CD4-positive, alpha-beta T cell (primary cell): ENCODE measurements at places on chromosomes 2 and 18. TPM values are rescaled to one million over a fixed set of nuclear protein-coding genes. Genes with fewer than 3 reads are reported as not detected.

Gene TUBB8B
- not detected for total RNA-seq

Gene CHCHD5
- 14.3 TPM for total RNA-seq

Gene GREB1L
- total RNA-seq = not detected

Gene CROCC2
- not detected for total RNA-seq

Gene VWC2L
- total RNA-seq = not detected

Gene SERPINB4
- total RNA-seq = not detected

Gene CAVIN2
- 0.14 TPM for total RNA-seq

Gene CTLA4
- total RNA-seq = 49.8 TPM

Gene SAG
- 0.03 TPM for total RNA-seq

GRCh38 chr18:46630160-46630559, 26.9 kb downstream of the LOXHD1 start:
- peaks cover 5% of the 10 kb centered on the region for H3K4me1 ChIP-seq
- H3K36me3 ChIP-seq = no peaks in the 10 kb centered on the region
- H3K27me3 ChIP-seq = no peaks in the 10 kb centered on the region
- no peak overlapping the region for H3K4me3 ChIP-seq

GRCh38 chr2:112670252-112671022, 24.7 kb downstream of the SLC20A1 start:
- H3K27me3 ChIP-seq = no peaks in the 10 kb centered on the region
- peaks cover 2% of the 10 kb centered on the region for H3K36me3 ChIP-seq
- no peak overlapping the region for H3K27ac ChIP-seq
- H3K4me3 ChIP-seq = no peak overlapping the region

DNA sequence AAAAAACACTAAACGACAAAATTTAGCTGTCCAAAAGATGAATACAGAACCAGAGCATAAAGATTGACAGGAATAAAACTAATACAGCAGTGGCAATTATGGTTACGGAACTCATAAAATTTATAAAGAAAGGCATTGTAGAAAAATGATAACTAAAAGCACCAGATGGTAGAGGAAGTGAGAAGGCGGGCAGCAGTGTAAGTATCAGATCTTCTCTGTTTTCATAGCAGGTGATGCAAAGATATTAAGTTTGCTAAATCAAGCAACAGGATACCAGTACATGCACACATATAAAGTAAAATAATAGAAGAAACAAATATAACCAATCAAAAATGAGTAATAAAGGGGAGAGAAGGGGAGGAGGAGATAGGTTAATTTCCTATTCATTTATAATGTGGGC, 103.9 kb upstream of the MEX3C start:
- H3K36me3 ChIP-seq = no peaks in the 10 kb centered on the region
- DNase-seq = no peak
- H3K4me1 ChIP-seq = no peaks in the 10 kb centered on the region
- H3K27ac ChIP-seq = no peak overlapping the region

- no peak for DNase-seq
- no peaks in the 10 kb centered on the region for H3K36me3 ChIP-seq
- no peaks in the 10 kb centered on the region for H3K27me3 ChIP-seq
- no peak overlapping the region for H3K4me3 ChIP-seq
- no peaks in the 10 kb centered on the region for H3K4me1 ChIP-seq
These were observed 325.2 kb downstream of the DYSF start for GRCh38 chr2:71778514-71778913.

DNA sequence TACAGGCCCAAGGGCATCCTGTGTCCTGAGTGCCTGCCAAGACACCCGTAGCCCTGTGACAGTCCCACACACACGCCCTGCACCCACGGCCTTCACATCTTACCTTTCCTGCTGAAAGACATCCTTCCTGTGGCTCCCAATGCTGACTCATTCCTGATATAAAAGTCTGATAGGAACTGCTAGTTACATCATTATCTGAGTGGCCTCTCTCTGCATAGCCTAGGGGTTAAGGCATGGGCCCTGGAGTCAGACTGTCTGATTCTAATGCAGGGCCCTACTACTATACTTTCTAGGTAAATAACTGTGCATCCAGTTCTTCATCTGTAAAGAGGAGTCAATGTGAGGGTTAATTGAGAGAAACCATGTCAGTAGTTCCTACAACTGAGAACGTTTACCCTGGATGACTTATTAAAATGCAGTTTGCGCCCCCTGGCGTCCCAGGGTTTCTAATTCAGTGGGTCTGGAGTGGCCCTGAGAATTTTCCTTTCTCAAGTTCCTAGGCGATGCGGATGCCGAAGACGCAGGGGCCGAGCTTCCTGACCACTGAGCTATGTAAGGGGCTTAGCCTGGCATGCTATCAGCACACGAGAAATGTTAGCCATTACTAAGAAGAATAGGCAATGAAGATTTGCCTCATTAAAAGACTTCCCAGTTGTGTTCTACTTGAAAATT, 6.0 kb upstream of the GPR45 start:
- no peak overlapping the region for H3K4me3 ChIP-seq
- DNase-seq = peak; percentile 46
- no peaks in the 10 kb centered on the region for H3K36me3 ChIP-seq
- H3K27ac ChIP-seq = no peak overlapping the region
- peaks cover 5% of the 10 kb centered on the region for H3K27me3 ChIP-seq
- H3K4me1 ChIP-seq = peaks cover 11% of the 10 kb centered on the region

DNA sequence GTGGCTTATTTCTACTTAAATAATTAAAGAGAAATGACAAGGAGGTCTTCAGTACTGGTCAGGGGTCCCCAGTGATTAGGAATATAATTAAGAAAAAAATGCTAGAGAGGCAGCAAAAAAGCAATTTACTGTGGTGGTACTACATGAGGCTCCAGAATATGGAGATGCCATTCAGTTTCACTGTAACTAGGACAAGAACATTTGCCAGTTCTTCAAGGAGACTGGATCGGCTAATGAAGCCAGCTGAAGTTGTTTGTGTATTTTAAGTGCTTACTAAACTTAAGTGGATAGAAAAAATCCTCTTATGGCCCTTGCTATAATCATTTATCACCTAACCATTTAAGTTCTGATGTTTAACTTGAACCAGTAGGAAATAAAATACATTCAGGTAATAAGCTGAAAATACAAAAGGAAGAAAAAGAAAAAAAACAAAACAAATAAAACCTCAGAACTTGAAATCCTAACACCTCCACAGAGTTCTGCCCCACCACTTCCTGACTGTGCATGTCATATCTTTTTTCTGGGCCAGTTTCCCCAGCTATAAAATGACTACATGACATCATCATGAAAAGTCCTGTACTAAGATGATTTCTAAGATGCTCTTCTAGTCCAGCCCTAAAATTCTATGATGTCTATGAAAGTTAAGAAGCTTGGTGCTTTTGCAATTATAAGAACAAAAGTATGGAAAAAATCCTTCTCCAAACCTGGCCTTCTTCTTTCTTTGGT, 98.0 kb downstream of the TRABD2A start:
- DNase-seq = peak; percentile 91
- H3K36me3 ChIP-seq = no peaks in the 10 kb centered on the region
- H3K27ac ChIP-seq = peak overlapping the region; percentile 67
- H3K4me3 ChIP-seq = no peak overlapping the region

GRCh38 chr2:31129375-31130171, 8.7 kb downstream of the GALNT14 start:
- H3K4me1 ChIP-seq = no peaks in the 10 kb centered on the region
- no peaks in the 10 kb centered on the region for H3K36me3 ChIP-seq
- H3K27ac ChIP-seq = no peak overlapping the region
- DNase-seq = no peak
- H3K27me3 ChIP-seq = peaks cover 8% of the 10 kb centered on the region
- no peak overlapping the region for H3K4me3 ChIP-seq

GRCh38 chr18:9410515-9410914, 64.8 kb upstream of the RALBP1 start:
- DNase-seq = no peak
- H3K4me3 ChIP-seq = no peak overlapping the region
- no peaks in the 10 kb centered on the region for H3K36me3 ChIP-seq
- H3K27ac ChIP-seq = no peak overlapping the region

GRCh38 chr2:33891616-33892015, 292.5 kb upstream of the FAM98A start:
- H3K27me3 ChIP-seq = no peaks in the 10 kb centered on the region
- no peak overlapping the region for H3K27ac ChIP-seq
- no peak overlapping the region for H3K4me3 ChIP-seq
- no peak for DNase-seq
- no peaks in the 10 kb centered on the region for H3K4me1 ChIP-seq

DNA sequence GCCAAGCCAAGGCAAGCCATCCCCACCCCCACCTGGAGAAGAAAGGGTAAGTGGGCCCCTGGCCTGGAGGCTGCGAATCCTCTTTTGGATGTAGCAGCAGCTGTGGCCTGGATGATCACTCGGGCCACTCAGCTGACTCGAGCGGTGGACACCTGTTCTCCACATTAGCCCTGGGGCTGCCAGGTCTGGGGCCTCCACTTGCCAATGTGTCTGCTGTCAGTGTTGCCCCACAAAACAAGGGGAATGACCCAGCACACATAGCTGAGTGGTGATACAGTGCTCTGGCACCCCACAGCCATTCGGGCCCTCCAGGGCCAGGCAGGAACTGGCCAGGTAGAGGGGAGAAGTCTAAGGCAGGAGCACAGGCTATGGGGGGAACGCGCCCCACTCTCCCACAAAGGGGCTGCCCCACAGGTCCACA, 2.6 kb downstream of the STK25 start:
- DNase-seq = no peak
- peaks cover 30% of the 10 kb centered on the region for H3K4me1 ChIP-seq
- H3K27me3 ChIP-seq = no peaks in the 10 kb centered on the region
- H3K36me3 ChIP-seq = peaks cover 2% of the 10 kb centered on the region

DNA sequence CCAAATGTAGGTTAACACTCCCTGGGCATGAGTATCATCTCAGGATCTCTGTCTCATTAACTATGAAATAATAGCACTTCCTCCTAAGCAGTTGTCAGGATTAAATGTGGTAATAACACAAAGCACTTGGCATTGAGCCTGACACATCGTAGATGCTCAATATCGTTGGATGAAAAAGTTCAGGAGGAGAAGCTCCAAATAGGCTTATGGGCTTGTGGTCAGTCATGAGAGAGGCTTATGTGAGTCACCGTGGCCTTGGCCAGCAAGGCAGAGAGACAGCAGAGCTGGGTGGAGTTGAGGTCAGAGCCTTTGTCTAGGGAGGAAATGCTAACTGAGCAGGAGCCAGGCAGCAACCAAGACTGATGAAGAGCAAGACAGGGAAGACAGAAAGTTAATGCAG, 68.3 kb upstream of the PPM1B start:
- no peaks in the 10 kb centered on the region for H3K4me1 ChIP-seq
- no peak for DNase-seq
- no peaks in the 10 kb centered on the region for H3K27me3 ChIP-seq
- no peak overlapping the region for H3K27ac ChIP-seq

GRCh38 chr18:12384261-12384660, 7.2 kb upstream of the AFG3L2 start:
- no peak for DNase-seq
- no peak overlapping the region for H3K4me3 ChIP-seq
- no peaks in the 10 kb centered on the region for H3K36me3 ChIP-seq
- no peaks in the 10 kb centered on the region for H3K4me1 ChIP-seq
- no peaks in the 10 kb centered on the region for H3K27me3 ChIP-seq

DNA sequence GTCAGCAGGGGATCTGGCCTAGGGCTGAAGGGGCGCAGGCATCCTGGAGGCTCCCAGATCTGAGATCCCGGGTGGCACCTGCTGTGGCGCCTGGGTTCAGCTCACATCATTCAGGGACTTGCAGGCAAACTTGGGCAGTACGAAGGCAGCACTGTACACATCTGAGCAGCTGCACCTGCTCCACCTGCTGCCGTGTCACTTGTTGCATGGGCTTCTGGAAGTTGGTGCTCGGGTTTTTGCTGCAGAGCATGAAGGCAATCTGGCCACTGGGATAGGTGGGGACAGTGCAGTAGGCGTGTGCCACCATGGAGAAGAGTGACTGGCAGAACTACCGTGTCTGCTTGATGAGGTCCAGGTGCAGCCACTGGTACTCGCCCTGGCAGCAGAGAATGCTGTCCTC, 48.6 kb downstream of the UGGT1 start:
- no peak for DNase-seq
- H3K36me3 ChIP-seq = peaks cover 81% of the 10 kb centered on the region
- no peak overlapping the region for H3K4me3 ChIP-seq
- no peaks in the 10 kb centered on the region for H3K4me1 ChIP-seq

DNA sequence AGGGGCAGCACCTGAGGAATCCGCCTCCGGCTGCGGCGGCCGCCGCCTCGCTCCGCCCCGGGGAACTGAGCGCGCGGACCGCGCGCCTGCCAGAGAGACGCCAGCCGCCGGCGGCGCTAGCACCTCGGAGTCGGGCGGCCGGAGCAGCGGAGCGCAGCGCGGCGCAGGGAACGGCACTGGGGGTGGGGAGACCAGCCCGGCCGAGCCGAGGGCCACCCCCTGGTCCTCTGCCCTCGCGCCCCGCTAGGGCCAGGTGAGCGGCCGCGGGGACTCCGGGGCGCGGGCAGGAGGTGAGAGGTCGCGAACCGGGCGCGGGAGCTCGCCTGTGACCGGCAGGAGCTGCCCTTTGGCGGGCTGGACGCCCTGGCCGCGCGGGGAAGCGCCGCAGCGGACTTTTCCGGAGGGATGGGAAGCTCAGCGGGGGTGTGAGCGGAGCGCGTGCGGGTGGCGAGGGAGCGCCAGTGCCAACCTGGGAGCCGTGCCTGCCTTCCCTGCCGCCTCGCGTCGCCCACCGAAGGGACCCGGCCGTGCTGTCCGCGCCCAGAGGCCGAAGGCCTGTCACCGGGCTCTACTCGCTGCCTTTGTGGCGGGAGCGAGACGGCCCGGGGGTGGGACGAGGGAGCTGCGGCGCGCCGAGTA, at the start of gene GREB1L:
TSS of gene GREB1L (plus strand) at position 92 of the 639 bp plus-strand sequence. CDS start 141,287 bp downstream, outside the sequence.
- H3K36me3 ChIP-seq = no peaks in the 10 kb centered on the region
- H3K4me1 ChIP-seq = peaks cover 7% of the 10 kb centered on the region
- H3K27me3 ChIP-seq = peaks cover 43% of the 10 kb centered on the region

GRCh38 chr2:100895934-100896685, 76.2 kb downstream of the NPAS2 start:
- H3K36me3 ChIP-seq = no peaks in the 10 kb centered on the region
- no peak overlapping the region for H3K4me3 ChIP-seq
- H3K4me1 ChIP-seq = no peaks in the 10 kb centered on the region
- no peaks in the 10 kb centered on the region for H3K27me3 ChIP-seq

- DNase-seq = no peak
- no peak overlapping the region for H3K27ac ChIP-seq
- no peaks in the 10 kb centered on the region for H3K27me3 ChIP-seq
- H3K4me1 ChIP-seq = no peaks in the 10 kb centered on the region
- H3K4me3 ChIP-seq = no peak overlapping the region
These were observed 353.1 kb downstream of the RND3 start for GRCh38 chr2:150134223-150134857.

DNA sequence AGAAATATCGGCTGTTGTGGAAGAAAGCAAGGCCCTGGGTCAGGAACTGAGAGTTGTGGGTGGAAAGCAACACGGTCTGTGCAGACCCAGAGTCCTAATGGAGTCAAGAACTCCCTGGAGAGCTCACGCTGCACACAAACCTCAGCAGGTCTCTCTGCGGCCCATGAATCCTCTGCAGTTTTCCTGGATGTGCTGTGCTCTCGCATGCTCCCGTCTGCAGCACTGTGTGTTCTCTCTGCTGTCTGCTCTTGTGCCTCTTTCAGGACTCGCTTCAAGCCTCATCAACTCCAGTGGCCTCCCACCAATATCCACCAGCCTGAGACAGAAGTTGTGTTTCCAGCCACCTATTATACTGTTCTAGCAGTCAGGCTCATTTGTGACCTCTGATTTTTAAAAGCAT, 24.3 kb downstream of the RNU4ATAC start:
- no peaks in the 10 kb centered on the region for H3K36me3 ChIP-seq
- DNase-seq = no peak
- no peak overlapping the region for H3K27ac ChIP-seq
- H3K4me1 ChIP-seq = no peaks in the 10 kb centered on the region
